NCI-H510A treated with DMSO at 0.1 percent for 48 hours (cell line): ENCODE measurements at places on chromosomes 2 and 18.

DNA sequence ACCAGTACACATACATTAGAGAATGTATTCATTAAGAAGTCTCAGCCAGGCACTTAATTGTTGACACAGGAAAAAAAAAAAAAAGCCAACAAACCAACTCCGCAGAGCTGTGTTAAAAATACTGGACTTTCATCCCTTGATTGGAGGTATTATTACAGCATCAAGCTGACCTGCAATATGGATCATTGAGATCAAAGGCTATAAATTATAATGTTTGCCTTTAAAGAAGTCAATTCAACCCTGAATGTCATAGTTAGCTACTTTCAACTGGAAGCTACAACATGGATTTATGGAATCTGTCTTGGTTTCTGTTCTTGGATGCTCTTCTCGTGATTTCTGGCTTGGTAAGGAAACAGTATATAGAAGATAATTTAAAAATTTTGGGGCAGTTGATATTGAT is at the start of gene MEP1B:
TSS of gene MEP1B (plus strand) at position 250 of the 400 bp plus-strand sequence. CDS start at position 282, 32 bp downstream.
- no peak for DNase-seq

DNA sequence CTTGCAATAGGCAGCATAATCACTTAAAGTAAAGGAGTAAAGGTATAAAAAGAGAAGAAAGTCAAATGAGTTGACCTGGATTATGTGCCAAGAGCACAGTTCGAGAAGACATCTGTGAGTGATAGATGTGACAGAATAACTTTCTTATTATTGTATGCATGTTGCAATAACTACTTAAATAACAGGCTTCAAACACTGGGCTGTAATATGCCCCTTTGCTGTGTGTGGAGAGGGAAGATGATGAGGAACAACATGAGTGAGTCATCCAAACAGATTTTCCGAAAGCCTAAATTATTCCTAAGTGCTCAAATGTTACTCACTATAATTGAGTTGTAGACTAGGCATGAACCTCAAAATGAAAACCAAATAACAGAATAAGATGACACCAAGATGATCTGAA is 328.1 kb downstream of the EXOC6B start:
- DNase-seq, result no peak

- DNase-seq, result peak; percentile 68
Observed at GRCh38 chr18:77133051-77133834, 660 bp upstream of the MBP start.

DNA sequence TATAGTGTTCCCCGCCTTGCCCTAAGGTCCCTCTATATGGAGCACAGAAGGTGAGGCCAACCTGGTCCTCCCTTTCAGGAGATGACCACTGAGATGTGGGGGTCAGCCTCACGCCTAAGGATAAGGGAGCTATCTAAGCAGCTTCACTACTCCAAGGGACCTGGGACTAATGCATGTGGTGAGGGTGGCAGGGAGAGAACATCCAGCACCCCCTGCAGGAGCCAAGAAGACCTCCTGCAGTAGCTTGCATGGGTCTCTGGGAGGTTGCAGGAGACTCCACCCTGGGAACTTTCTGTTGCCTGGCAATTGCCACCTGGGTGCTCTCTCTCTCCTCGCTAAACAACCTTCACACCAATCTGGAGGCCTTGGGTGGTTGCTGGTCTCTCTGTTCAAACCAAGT is 93.0 kb upstream of the KLHL29 start:
- no peak for DNase-seq

DNA sequence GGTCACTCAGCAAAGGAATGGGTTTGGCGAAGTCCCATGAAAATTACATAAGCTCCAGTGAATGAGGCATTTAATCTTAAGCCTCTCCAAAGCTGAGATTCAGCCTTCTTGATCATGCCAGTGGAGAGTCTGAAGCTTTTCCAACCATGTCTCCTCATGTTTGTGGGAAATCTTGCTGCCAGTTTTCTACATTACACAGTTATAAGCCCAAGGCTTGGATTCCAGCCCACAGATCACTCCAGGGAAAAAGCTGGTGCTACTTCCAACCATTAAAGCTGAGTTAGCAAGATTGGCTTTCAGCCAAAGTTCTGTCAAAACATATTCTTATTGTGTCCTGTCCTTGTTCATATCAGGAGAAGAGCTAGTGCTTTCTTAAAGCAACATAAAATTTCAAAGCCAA is 293.8 kb downstream of the LRRTM4 start:
- no peak for DNase-seq

- no peak for DNase-seq
Observed at GRCh38 chr2:46328291-46328690, 31.1 kb downstream of the EPAS1 start.

- DNase-seq, result no peak
Observed at GRCh38 chr18:21267400-21267799, 25.4 kb downstream of the GREB1L start.

- DNase-seq, result no peak
Observed at GRCh38 chr2:38850045-38850444, 25.7 kb downstream of the DHX57 start.

- DNase-seq, result no peak
Observed at GRCh38 chr2:26610504-26611335, 30.4 kb downstream of the CIB4 start.

DNA sequence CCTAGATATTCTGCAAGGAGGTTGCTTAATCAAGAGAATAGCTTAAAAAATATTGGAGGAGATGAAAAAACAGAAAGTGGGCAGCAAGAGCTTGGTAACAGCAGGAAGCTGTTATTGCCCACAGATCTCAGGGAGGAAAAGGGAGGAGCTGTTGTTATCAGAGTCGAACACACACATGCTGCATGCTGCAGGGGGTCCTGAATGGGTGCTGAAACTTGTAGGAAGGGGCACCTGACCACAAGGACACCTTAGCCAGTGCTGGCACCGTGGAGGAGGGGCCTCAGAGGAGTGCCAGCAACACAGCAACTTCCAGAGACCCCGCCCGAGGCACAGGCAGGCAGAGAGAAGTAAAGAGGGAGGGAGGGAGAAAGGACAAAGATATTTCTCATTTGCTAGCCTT is 332.9 kb downstream of the SOCS6 start:
- DNase-seq, result no peak

DNA sequence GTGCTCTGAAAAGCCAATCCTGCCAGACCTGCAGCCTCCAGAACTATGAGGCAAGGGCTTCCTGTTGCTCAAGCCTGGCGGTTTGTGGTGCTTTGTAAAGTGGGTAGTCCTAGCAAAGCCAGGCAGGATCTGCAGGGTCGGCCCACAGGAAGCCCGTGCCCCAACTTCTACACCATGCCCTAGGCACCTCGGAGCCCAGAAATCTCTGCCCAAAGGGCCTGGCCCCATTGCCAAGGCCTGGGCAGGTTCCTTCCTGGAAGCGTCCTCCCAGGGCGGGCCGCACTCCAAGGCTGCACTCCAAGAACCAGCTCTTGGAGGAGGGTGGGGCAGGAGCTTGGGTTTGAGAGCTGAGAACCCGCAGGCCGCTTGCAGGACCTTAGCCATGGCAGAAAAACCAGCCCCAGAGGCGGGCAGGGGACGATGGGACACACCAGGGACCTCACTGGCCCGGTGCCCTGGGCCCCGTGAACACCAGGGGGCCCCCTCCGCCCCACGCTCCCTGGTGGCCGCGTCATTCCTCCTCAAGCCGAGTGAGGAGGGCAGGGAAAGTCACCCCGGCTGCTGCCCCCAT is 37.2 kb upstream of the ID2 start:
- no peak for DNase-seq

DNA sequence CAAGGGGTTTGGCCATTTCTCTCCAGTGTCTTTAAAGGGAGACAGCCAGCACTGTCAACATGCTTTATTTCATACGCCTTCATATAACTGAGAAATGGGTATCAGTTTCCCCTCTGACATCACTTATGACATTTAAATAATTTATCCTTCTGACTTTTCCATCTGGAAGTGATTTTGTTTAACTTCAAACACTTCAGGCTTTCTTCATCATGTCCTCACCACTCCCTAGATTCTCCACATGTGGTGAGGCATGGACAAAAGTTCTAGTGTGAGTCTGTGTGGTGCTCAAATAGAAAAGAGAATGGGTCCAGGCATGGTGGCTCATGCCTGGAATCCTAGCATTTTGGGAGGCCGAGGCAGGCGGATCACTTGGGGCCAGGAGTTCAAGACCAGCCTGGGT is 158.6 kb downstream of the TXNL1 start:
- no peak for DNase-seq

DNA sequence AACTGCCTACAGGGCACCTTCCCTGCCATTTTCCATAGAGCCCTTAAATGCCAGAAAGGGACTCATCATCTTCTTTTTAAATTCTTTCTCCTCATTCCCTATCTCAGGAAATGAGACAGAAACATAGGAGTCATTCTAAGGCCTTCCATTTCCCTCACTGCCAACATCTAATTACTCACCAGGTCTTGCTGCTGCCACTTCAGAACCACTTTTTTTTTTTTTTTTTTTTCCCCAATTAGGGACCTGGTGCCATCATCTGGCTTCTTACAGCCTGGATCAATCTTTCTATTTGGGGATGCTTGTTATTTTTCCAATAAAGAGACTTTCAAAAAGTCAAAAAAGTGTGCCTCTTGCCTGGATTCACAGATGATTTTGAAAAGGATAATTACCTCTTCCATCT is 373.4 kb downstream of the LPIN1 start:
- DNase-seq, result no peak

DNA sequence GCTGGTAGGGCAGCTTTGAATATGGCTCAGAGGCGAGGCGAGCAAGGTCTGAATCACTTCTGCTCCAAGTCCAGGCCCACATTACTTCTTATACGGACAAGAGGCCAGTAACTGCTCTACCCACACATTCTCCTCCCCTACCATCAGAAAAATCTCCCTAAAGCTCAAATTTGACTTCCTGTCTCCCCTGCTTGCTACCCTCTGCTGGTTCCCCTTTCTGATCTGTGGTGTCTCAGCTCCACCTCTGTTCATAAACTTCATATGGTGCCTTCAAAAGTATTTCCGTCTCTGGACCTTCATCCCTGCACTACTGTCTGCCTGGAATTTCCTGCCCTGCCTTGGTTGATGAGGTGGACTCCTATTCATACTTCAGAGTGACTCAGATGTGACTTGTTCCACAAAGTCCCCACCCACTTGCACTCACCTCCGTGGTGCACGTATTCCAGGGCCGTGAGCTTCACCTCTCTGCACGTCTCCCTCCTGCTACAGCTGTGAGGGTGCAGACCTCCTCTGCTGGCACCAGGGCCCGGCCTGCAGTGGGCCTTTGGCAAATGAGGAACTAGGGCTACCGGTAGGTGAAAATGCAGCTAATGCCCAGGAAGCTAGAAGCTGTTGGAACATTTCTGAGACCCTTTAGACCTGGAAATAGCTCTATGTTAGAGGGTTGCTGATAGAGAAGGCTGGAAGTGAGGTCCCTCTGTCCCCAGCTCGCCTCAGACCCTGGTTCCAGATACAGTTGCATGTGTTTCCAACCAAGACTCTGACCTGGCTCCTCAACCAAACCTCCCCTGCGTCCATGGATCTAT is 24.6 kb upstream of the KCMF1 start:
- DNase-seq, result no peak

GRCh38 chr2:194314042-194314441 is 1343.0 kb upstream of the SLC39A10 start:
- no peak for DNase-seq

GRCh38 chr2:96146153-96146880 is 1.1 kb upstream of the DUSP2 start:
- DNase-seq, result no peak

GRCh38 chr18:36661999-36662398 is 166.8 kb downstream of the TPGS2 start:
- DNase-seq, result peak; percentile 17

DNA sequence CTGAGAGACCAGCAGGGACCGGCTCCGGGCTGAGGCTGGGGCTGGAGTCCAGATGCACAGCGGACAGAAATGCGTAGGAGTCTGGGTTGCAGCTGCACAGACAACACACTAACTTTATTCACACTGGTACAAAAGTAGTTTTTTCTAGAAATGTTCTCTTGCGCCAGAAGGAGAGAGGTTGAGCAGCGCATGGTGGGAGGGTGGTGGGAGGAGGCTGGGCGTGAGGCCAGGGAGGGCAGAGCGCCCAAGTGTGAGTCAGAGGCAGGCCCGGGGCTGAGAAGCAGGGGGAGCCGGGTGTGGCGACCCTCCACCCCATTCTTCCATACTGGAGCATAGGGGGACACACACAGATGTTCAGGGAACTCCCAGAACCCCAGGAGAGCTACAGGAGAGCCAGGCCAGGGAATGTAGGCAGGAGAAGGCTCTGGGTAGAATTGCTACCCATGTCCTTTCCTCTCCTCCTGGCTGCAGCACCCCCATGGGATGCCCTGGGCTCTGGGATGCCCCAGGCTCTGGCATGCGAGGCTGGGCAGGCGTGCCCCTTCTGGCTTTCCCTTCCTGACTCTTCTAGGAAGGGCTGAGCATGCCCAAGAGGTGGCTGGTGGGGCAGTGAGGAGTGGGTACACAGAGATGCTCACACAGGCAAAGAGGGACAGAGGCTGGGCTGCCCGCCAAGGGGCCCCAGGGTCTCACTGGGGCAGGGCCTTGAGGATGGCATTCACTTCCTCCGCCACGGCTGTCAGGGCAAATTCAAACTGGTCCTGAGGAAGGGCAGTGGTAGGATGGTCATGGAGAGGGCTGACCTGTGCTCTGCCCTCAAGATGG is 10.6 kb downstream of the DNAJB2 start:
- no peak for DNase-seq

DNA sequence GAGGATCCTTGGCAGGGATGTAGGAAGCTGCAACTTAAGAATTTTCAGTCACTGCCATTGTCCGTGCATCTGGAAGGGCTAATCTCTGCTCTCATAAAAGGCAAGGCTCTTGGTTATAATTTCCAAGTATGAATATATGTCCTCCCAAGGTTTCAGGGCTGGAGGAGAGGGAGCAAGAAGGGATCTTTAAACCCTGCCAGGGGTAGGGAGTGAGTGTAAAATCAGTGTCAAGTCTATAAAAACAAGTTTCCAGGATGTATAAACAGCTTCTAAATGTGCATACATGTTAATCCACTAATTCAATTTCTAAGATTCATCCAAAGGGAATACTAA is 110.2 kb upstream of the CYRIA start:
- no peak for DNase-seq

- DNase-seq, result no peak
Observed at GRCh38 chr18:48785091-48785614, 165.6 kb downstream of the SMAD7 start.

DNA sequence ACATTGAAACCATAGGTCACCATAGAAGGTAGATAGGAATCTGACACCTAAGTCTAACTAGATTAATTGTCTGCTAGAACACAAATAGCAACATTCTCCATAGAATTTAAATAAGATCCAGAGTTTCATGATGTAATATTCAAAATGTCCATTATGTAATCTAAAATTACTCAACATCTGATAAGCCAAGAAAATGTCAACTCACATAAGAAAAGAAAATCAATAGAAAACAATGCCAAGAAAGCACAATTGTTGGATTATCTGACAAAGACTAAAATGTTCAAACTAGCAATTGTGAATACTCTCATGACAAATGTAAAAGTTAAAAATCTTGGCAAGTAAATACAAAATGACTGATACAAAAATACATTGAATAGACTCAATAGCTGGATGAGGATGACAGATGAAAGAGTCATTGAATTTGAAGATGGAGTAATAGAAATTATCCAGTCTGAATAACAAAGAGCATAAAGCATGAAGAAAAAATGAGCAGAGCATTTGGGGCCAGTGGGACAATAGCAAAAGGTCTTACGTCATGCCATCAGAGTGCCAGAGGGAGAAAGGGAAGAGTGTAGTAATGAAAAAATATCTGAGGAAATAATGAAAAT is 358.6 kb downstream of the METTL4 start:
- no peak for DNase-seq
